Stimulated activated naive CD4-positive, alpha-beta T cell treated with Interleukin-2 at 50 U/mL for 16 hours (primary cell): ENCODE measurements at places on chromosomes 7 and 10.
A peak's percentile ranks its signal among the peaks of the same experiment; 100 is the strongest.

GRCh38 chr10:131786756-131787605 is 113.8 kb upstream of the PPP2R2D start:
- DNase-seq: no peak

DNA sequence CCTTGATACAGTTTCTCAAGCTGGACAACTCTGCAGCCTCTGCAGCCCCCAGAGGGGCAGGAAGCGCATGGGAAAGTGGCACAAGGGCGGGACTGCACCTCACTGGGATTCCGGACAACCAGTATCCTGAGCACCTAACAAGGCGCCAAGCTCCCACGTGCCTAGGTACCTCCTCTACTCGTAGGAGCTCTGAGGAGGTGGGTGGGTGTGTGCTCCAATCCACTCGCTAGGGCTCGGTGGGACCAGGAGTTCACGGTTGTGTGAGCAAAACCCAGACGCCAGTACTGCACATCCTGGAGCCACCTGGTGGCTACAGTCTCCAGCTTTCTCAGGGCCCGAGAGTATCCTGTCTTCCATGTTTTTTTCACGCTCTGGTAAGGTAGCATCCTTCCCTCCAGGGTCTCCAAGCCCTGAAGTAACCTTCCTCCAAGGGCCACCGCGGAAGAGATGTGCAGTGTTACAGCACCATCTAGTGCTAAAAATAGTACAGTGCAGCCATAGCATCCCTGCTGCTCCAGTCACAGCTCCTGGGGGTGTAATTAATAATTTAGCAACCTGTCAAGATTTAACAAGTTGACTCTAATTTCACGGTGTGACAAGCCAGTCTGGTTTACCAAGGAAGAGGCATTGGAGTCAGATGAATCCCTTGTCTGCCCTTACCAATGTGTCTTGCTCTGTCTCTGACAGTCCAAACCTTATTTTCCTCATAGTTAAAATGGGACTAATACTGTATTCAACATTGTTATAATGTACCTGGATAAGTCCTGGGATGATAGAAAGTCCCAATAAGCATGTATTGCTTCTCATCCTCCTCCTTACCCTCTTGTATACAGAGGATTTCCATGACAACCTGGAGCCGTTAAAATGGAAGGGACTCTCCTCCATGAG is 70.4 kb downstream of the HERPUD2 start:
- DNase-seq: no peak

DNA sequence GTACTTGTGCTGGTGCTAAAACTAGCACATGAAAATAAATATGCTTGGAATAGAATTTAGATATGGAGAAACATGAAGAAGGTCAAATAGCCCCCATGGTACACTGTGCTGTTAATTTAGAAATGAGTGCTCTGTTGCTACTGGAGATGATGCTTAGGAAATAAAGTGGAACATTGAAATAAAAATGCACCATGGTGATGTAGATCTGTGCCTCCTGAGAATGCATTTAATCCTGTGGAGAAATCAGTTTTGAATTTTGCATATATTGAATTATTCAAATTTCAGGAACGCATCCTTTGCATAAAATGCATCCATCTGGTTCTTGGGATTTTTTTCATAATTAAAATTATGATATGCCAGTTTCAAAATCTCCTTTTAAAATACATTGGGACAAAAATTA is 44.5 kb downstream of the PLEKHA8 start:
- DNase-seq: no peak

GRCh38 chr7:133563251-133563650 is 310.4 kb downstream of the EXOC4 start:
- DNase-seq: no peak

GRCh38 chr7:111380945-111381344 is 181.3 kb downstream of the IMMP2L start:
- no peak for DNase-seq

GRCh38 chr7:66246554-66247171 is 41.5 kb downstream of the TPST1 start:
- no peak for DNase-seq

- no peak for DNase-seq
Measured at GRCh38 chr7:146090023-146090645, 26.5 kb upstream of the CNTNAP2 start.

DNA sequence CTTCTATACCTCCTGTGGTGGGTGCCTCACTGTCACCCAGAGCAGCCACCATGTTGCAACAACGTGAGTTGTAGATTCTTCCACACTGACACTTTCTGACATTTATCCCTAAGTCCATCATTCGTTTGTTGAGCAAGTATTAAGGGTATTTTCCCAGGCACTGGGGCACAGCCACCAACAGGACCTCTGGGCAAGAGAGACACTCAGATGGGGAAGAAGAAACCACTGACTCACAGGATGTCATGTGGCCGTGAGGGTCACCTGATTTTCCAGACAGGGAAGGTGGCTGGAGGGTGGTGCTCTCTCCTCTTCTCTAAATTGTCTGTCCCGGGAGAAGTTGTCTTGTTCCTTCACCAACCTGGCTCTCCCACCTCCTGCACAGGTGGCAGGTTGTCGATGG is 51.7 kb upstream of the PPIF start:
- DNase-seq: no peak

GRCh38 chr10:74650613-74651012 is 175.8 kb upstream of the KAT6B start:
- no peak for DNase-seq

DNA sequence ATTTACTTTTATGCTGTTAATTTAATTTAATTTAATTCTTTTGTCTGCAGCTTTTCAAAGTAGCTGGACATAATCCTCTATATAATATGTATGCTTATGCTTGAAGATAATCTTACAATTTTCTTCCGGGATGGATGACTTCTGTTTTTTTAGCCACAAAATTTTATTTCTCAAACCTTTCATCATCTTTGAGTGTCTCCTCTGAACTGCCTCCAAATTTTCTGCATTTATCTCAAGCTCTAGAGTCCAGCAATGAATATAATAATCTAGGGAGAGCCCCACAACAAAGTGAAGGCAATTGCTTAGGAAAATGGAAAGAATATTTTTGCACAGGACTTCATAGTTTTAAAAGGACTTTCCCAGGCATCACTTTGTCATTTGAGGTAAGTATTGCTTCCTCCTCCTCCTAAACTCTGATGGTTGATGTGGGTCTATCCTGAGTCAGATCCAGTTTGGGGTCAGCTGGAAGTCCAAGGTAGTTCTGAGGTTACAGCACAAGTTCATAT is 53.7 kb upstream of the FAM3C start:
- no peak for DNase-seq

GRCh38 chr7:90485734-90486316 is 16.4 kb downstream of the PTTG1IP2 start:
- DNase-seq: no peak

- no peak for DNase-seq
Measured at GRCh38 chr10:96820765-96821164, 11.3 kb upstream of the LCOR start.

DNA sequence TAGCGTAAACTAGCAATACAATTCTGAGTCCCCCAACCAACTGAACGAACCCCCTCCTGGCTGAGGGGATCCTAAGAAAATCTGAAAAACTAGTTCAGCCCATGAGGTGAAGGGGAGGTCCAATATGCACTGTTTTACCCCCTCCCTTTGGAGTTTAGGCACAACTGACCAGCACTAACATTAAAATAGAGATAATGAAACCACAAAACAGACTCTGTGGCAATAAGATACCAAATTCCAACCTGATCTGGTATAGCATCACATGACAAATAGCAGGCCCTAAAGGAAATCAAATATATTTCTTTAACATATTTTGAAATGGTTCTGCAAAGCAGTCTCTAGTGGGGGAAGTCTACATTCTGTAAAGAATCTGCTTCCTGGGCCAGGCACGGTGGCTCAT is 522.5 kb downstream of the TYW1 start:
- DNase-seq: no peak

- DNase-seq: no peak
Measured at GRCh38 chr7:82507365-82507975, 63.9 kb upstream of the CACNA2D1 start.

DNA sequence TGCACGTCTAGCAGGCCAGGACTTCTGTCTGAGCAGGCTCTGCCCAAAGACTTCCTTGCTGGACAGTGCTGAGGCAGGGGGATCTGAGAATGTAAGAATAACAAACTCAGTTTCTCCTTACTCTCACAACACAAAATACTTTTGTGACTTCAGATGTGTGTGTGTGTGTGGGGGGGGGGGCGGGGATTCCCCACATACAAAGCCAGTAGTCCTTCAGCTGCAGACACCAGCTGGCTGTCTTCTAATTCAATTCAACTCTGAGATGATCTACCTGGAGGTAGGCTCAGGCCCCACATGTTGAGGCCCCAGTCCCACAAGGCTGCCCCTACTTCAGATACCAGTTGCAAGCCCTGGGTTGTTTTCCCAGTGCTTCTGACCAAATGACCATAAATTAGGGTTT is 4.7 kb upstream of the CXCL12 start:
- no peak for DNase-seq

DNA sequence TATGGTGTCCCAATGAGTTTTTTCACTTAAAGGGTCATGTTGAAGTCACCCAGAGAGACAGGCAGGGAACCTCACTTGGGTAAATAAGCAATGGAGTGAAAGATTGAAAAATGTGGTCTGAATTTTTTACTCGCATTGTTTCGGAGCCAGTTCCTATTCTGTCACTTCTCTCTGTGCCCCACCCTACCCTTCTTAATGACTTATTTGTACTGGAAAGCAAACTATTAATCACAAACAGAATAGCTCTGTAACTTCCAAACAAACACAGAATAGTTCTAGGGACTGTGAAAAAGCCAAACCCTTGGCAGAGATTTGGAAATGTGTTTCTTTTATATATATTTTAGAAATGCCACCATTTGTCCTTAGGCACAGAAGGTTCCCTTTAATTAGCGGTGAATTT is 76.0 kb downstream of the LRMDA start:
- no peak for DNase-seq

DNA sequence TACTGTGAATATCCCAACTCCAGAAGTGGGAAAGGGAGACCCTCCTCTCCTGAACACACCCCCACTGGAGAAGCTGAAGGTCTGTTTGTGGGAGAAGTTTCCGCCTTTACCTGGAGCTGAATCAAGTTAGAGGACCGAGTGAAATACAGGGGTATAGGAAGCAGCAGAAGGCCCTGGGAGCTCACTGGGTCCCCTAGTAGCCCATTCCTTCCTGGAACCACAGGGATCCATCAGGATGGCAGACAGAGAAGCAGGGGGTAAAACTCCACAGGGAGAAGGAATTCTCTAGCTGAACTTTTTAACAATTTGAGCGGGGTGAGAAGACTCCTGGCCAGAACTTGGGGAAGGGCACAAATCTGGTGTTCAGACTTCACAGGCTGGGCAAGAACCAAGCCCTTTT is 275.8 kb downstream of the GRID1 start:
- no peak for DNase-seq

- no peak for DNase-seq
Measured at GRCh38 chr7:139876622-139877283, 47.7 kb downstream of the TBXAS1 start.

DNA sequence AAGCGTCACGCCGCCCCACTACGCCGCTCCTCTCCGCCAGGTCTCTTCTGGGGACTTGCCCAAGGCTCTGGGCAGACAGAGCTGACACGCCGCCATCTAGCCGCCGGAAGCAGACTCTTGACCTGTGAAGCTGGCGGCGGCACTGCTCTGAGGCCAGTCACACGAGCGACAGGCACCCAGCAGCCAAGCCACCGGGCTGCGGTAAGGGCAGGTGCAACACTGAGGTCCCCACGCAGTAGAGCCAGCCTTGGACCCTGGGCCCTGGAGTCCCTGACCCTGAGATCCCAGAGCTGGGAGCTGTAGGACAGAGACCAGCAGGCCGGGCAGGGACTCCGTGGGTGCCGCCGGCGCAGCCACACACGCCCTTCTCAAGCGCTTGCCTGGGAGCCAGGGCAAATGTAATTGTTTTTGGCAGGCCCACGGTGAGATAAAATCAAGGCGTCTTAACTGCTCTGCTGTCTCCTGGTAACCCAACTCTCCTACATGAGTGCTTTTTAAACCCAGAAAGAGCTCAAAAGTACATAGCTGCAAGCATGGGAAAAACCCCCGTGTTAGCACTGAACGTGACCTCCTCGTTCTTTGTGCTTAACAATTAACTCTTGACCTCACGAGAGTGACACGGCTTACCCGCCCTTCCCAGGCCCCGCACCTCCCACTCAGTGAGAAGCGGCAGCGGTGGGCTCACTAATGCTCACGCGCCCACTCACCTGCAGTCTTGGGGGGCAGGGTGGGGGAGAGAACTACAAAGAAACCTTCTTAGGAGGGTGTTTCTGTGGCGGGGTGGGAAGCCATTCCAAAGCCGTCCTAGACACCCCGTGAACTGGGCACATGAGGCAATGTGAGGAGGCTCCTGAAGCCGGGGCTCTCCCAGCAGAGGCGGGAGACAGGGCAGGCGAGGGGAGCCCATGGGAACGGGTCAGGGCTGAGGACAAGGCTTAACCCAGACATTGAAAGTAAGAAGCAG is 8.5 kb downstream of the GPER1 start:
- no peak for DNase-seq

DNA sequence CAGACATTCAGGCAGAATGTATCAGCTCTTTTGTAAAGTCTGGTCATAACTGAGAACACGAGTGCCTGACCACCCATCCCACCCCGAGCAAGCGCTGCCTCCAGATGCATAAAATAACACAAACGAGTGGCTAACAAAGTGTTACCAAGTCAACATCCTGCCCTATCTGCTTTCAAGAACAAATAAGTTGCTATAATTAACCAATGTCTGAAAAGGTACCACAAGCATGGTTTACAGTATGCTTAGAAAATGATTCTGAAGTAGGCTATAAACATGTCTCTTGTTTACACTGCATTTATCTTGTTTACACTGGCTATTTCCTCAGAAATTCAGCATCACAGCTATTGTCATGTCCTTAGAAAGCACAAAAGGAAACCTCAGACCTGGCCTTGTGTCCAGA is 49.5 kb downstream of the PIK3AP1 start:
- DNase-seq: no peak

DNA sequence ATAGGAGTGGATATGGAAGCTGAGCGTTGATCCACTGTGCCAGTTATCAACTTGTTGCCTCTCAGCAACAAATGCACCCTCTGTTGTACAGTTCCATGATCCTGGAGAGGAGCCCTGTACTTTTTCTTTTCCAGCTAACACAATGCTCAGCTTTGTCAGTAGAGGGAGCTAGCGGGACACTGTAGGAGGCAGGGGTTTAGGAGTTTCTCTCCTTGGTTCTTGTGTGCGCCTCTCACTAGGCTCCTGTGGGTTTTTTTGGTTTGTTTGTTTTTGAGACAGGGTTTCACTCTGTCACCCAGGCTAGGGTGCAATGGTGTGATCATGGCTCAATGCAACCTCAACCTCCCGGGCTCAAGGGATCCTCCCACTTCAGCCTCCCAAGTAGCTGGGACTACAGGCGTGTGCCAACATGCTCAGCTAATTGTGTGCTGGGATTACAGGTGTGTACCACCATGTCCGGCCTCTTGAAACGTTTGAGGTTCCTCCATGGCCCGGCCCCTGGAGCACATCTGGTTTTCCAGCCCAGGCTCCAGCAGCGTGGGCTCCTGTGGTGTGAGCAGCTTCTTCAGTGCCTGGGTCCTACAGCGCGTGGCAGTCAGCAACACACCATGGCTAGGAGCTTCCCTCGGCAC is 12.0 kb upstream of the MARVELD1 start:
- DNase-seq: peak; percentile 12
